Activated naive CD8-positive, alpha-beta T cell treated with anti-CD3 and anti-CD28 coated beads for 36 hours (primary cell): ENCODE measurements at places on chromosomes 11 and 22.

DNA sequence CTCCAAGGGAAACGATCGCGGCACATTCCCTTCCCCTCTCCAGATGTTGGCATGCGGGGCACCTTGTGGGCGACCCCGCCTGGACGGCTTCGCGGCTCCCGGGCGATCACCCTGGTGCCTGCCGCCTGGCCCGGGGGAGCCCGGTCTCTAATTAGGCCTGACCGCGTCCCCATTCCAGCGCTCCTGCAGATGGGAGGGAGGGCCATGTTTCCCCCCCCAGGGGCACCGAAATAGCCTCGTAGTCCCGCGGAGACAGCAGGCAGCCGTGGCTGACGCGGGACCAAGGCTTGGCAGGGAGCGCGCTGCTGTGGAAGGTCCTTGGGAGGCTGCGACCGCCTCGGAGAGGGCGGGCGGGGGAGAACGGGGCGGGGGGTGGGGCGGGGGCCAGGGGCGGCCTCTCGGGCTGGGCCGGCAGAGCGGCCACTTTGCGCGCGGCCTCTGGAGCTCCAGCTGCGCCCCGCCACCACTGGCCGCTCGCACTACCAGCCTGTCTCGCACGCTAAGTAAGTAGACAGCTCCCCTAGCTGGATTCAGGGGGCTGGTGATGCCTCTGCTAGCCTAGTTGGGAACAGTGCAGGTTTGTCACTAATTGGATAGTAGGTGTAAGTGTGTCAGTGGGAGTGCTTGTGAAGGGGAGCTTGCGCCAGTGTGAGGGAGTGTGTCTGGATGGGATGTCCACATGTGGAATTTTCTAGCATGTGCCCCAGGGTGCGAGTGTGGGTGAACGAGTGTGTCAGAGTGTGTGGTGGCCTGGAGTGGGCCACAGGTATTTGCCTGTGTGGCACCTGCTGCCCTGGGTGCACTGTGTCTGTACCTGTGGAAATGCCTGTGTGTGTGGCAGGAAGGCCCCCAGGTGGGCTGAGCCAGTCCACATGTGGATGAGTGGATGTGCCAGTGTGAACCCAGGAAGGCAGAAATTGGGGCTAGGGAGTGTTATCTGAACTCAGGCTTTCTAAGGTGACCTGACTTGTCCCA is at the start of gene INSC:
TSS of gene INSC (plus strand) at position 423 of the 975 bp plus-strand sequence. CDS start 34,252 bp downstream, outside the sequence.
- no peak for DNase-seq

DNA sequence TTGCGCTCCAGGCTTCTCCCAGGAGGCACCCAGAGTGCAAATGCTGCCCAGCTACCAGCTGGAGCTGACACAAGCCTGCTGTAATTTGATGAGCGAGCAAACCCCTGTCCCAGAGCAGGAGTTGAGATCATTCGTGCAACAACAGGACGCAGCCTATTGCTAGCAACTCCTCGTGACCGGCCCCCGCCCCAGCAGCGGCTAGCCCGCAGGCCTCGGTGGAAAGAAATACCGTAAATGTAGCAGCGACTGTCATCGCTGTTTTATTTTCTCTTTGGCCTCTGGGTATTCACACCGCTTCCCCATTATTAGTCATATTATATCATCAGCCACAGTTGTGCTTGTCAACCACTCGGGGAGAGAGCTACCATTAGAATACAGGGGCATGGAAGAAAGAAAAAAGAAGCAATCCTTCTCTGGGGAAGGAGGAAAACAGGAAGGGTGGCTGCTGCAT is 59.2 kb upstream of the ATXN10 start:
- peak; percentile 50 for DNase-seq

- no peak for DNase-seq
These were observed 3.4 kb downstream of the MS4A10 start for GRCh38 chr11:60788401-60789125.

GRCh38 chr22:24105631-24106030 is 75.7 kb upstream of the SUSD2 start:
- DNase-seq = no peak

DNA sequence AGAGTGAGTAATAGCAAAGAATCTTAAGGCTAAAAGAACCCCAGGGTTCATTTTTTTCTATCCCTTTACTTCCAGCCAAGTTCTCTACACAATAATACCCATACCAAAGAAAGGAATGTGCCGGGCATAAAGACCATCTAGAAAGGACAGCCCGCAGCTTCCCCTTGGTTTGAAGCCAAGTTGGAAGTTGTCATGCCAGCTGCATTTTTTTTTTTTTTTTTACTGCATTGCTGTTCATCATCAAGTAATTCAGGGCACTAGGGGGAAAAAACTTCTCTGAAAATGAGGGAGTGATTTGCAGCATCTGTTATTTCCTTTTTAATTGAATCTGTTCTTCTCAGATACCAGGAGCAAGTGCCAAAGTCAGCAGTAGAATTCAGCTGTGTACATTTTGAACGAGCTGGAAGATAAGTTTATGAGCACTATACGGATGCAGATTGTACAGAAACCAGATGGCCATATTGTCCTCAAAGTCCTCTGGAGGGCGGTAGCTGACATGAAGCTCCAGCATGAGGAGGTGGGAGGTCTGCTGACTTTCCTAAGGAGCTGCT is 56.4 kb downstream of the UBASH3B start:
- no peak for DNase-seq

DNA sequence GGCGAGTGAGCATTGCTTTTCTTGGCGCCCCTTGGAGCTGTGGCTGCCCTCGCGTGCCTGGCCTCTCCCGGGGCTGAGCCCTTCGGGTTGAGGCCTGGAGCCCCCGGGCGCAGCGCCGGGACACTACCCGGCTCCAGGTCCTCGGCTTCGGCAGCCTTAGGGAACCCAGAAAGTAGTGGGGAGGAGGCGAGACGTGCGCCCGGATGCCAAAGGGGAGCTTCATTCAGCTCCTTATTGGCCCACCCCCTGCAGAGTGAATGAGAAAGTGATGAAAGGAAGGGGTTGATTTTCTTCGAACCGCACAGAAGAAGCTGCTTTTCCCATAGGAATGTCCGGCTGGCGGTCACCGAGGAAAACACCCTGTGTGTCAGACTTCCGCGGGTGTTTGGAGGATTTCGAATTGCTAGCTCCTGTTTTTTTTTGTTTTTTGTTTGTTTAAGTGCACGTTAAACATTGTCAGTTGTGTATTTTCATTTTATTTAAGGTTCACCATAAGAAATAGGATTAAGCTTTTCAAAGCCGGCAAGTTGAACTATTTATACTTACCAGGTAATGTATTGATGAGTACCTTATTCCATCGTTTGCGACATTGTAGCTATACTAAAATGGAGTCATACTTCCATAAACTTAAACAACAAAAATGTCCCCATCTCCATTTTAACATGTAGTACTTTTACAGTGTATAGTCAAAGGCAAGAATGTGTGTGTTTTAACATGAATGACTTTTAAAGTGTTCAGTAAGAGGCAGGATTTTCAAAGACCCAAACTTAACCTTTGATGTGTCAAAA is 841 bp upstream of the EIF4G2 start:
- DNase-seq = no peak
